ENCODE measurements at places on chromosomes 12 and 14.

DNA sequence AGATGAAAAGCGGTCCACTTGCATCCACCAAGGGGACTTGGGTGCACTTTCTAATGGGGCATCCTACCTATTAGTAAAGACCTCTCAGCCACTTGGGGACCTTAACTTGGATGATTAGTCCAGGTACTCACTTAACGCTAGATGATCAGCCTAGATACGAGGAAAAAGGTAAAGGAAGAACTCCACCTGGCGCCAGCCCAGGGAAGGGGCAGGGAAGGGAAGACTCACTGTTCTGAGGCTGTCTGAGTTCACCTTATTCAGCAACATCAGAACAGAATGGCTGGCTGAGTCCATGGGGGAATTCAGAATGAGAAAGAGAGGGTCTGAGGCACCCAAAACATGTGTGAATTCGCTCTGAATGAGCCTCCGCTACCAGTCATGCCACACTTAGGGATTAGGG is 7.1 kb downstream of the IL22 start:
- DNase-seq, result no peak

GRCh38 chr12:19419086-19419485 is 20.2 kb upstream of the AEBP2 start:
- DNase-seq, result no peak

GRCh38 chr14:78342879-78343278 is 172.7 kb downstream of the NRXN3 start:
- DNase-seq, result no peak

- no peak for DNase-seq
Measured at GRCh38 chr12:42732908-42733411, 143.4 kb upstream of the PRICKLE1 start.

DNA sequence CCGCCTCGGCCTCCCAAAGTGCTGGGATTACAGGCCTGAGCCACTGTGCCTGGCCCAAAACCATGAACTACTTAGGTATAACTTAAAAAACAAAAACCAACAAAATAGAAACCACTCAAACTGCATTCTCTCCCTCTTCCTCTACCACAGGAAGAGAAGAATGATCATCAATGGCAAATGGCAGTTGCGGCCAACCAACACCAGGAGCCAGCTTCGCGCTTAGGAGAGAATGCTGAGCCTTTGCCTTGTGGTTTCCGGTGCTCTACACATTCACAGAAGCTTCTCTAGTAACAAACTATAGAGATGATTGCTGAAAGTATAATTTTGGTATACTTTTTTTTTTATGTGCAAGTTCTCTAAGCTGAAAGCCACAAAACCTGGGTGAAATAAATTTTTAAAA is 17.1 kb downstream of the CATSPERB start:
- DNase-seq, result no peak

Measured in RWPE1 (cell line).